Renal cortex interstitium (tissue), 15 donors: ENCODE measurements at places on chromosomes 16 and 17. TPM values are rescaled to one million over a fixed set of nuclear protein-coding genes. Genes with fewer than 3 reads are reported as not detected.

- DNase-seq: no peak
Observed at GRCh38 chr16:26554030-26554429, 512.7 kb upstream of the C16orf82 start.

NOG gene
- polyA plus RNA-seq: 1.9 TPM

MAPK8IP3 gene
- polyA plus RNA-seq: 91.9 TPM

KRT9 gene
- polyA plus RNA-seq: not detected

MARVELD3 gene
- 21.2 TPM for polyA plus RNA-seq

- no peak for DNase-seq
Observed at GRCh38 chr16:84314373-84314772, 19.7 kb downstream of the WFDC1 start.

- DNase-seq: no peak
Observed at GRCh38 chr16:57858635-57859034, 56.3 kb upstream of the KIFC3 start.

DNA sequence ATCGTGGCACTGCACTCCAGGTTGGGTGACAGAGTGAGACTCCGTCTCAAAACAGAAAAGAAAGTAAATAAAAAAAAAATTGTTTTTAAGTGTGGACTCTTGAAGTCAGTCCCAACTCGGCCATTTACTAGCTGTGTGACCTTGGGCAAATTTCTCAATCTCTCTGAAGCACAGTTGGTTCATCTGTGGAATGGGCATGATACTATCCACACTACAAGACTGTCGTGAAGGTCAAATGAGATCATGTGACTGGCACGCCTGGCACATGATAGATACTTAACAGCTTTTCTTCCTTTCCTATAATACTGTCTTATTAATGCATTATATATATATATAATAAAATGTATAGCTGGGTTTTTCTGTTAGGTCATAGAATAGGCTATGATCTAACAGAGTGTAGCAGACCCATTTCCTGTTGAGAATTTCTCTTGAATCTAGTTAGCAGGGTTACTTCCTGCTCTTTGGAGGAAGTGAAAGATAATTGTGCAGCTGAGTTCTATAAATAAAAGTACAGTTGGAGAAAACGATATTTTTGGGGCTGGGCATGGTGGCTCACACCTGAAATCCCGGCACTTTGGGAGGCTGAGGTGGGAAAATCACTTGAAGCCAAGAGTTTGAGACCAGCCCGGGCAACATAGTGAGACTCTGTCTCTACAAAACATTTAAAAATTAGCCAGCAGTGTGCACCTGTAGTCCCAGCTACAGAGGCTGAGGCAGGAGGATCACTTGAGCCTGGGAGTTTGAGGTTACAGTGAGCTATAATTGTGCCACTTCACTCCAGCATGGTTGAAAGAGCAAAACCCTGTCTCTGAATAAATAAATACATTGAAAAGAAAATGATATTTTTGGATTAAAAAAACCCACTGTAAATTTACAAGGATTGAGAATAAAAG, 7.3 kb downstream of the MILR1 start:
- no peak for DNase-seq

CRK gene
- 63.7 TPM for polyA plus RNA-seq

DNA sequence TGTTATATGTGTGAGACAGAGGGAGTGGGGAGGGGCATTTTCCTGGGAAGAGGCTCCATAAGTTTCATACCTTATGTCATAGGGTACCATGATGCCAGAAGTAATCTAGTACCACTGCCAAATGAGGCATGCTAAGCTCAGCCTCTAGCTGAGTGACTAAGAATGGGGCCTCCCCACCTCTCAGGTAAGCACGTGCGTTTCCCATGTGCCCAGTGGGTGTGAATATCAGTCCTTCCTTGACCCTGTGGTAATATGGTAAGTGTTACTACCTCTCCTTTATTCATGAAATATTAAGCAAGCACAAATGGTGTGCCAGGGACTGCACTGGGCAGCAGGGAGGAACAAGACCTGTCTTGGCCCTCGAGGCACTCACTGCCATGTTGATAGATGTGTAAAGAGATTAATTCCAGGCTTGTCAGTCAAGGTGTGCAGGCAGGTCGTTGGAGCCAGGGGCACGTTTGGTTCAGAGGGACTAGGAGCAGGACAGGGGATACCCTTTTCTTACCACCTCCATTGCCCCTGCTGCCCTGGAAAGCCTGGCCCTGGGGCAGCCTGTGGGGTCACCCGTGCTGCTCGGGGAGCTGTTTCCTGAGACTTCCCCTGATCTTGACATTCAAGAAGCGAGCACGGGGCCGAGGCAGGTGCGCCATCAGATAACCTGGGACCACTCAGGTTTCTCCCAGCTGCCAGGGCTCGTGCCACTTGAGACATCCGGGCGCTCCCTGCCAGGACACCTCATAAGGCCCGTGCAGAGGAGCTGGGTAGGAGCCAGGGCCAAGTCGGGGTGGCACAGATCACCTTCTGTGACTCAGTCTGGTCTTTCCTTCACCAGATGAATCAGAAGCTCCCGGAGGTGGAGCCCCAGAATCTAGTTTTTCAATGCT, 8.8 kb downstream of the RSAD1 start:
- no peak for DNase-seq

DNA sequence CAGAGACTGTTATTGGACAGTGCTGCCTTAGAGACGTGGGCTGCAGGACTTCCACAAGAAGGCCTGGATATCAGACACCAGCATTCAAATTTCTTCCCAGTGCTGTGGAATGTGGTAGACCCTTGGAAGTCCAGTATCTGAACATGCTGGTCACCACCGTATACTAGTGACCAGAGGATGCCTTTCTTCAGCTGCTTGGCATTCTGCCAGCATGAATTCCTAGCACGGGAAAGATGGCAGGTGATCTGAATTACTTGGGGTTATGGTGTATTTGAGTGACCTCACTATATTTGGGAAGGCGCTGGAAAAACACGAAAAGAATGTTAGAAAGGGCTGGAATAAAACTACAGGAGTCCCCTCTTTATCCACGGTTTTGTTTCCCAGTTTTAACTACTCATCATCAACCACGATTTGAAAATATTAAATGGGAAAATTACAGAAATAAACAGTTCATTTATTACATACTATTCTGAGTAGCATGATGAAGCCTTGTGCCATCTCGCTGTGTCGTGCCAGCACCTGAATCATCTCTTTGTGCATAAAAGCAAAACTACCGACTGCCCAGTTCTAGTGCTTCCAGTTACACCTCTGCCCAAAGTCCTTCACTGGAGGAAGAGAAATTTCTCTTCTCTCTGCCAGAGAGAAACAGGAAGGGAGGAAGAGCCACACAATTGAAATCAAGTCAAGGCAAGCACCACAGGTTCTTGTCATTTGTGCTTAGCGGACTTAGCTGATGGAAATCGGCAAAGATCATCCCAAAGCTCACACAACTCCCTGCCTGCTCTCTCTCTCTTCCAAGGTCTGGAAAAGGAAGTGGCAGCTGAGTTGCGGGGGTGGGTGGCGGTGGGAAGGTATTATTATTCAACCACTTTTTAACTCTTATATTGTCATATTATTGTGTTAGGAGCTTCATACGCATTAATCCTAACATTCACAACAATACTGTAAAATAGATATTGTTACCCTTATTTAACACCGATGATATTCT, 1.4 kb upstream of the CHST4 start:
- no peak for DNase-seq

GRCh38 chr16:57686577-57686976, 8.0 kb upstream of the DRC7 start:
- no peak for DNase-seq

CMTR2 gene
- polyA plus RNA-seq: 42.2 TPM

DNA sequence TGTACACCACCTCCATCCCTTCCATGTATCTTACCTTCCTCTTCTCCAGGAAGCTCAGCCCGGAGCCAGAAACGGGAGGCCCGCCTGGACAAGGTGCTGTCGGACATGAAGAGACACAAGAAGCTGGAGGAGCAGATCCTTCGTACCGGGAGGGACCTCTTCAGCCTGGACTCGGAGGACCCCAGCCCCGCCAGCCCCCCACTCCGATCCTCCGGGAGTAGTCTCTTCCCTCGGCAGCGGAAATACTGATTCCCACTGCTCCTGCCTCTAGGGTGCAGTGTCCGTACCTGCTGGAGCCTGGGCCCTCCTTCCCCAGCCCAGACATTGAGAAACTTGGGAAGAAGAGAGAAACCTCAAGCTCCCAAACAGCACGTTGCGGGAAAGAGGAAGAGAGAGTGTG, 756 bp upstream of the MVP start:
- no peak for DNase-seq

VAT1L gene
- 6.5 TPM for polyA plus RNA-seq

ABCA6 gene
- 6.7 TPM for polyA plus RNA-seq

- DNase-seq: no peak
Observed at GRCh38 chr17:66632731-66633130, 202.2 kb upstream of the CACNG5 start.
